ENCODE measurements at places on chromosomes 11 and 22.

DNA sequence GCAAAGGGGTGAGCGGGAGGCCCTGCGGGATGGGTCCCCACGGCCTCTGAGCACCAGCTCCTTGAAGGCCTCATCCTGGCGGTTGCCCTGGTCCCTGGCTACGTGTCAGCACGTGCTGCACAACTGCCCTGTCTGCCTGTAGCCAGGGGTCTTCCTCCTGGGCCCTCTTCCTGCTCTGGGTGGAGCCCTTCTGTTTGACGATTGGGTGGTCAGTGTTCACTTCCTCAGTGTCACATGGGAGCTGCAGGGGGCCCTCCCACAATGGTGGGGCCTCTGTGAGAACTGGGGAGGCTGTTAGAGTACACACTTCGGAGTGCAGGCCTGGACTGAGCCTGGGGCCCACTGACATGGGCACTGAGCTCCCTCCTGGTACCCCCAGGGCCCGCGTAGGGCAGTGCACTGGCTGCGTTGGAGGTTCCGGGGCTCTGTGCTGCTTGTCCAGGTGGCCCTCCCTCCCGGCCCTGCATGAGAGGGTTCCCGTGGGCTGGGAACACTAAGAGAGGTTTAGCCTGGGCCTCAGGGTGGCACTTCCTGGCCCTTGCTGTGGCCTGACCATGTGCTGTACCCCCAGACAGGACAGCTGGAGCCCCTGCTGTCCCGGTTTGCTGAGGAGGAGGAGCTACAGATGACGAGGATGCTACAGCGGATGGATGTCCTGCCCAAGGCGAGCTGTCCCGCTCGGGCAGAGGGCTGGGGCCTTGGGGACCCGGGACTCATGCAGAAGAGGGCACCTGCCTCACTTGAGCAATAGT is 13.8 kb downstream of the DGCR6L start:
- DNase-seq: no peak

GRCh38 chr11:93648158-93648557 is 13.3 kb upstream of the CEP295 start:
- DNase-seq: no peak

DNA sequence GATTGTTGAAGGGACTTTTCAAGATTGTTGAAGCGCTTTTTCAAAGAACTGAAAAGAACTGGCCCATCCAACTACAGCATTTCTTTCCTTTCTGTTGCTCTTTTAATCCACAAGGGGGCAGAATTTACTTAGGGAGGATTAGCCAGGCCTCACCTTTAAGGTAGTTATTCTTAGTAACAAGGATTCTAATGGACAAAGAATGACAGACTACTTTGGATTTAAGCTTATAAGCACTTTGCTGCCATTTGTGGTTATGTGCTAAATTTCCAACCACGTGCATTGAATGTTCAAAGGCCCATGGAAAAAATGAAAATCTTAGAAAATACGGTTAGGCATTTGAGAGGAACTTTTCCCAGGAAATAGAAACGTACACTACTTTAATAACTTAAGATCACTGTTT is 49.5 kb upstream of the HSPA8 start:
- DNase-seq: no peak

DNA sequence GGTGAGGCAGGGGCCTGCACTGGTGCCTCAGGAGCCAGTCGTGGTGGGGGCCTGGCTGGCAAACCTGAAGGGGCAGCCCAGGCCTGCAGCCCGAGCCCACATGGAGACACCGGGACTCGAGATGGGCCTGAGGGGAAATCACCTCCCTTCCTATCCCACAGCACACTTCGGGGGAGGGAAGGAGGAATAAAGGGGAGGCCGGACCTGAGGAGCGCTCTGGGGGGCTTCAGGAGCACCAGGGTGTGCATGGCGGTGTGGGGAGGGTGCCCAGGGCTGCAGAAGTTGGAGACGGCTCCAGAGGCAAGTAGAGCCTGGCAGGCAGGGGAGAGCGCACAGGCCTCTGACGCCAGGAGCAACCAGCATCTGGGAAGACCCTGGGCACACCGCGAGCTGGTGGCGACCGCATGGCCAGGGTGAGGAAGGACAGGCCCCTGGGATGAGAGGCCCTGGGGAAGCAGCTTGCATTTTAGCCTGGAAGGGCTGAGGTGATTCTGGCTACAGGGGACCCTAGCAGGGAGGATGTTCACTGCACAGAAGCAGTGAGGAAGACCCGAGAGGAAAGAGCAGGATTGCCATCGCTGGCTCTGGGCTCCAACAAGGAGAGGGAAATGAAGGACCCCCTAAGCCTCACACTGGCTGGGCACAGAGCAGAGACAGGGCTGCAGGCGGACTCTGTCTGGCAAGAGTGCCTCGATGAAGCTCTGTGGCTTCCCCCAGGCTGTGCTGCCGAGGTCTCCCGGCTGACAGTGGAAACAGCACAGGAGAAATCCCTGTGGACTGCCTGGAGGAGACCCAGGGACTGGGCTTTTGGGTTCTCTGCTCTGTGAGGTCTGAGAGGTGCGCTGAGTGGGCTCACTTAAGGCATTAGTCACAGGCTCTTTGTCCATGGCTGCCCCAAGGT is 457.7 kb downstream of the BRD1 start:
- no peak for DNase-seq

DNA sequence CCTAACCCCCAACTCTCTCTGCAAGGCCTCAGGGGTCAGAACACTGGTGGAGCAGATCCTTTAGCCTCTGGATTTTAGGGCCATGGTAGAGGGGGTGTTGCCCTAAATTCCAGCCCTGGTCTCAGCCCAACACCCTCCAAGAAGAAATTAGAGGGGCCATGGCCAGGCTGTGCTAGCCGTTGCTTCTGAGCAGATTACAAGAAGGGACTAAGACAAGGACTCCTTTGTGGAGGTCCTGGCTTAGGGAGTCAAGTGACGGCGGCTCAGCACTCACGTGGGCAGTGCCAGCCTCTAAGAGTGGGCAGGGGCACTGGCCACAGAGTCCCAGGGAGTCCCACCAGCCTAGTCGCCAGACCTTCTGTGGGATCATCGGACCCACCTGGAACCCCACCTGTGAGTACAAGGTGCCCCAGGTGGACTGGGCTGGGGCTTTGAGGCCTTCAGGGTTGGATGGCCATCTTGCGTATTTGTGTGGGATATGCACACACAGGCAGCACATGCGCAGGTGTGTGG is at the start of gene BEST1:
TSS of gene BEST1 (plus strand) at position 317 of the 513 bp plus-strand sequence. CDS start 1,456 bp downstream, outside the sequence.
- DNase-seq: no peak

DNA sequence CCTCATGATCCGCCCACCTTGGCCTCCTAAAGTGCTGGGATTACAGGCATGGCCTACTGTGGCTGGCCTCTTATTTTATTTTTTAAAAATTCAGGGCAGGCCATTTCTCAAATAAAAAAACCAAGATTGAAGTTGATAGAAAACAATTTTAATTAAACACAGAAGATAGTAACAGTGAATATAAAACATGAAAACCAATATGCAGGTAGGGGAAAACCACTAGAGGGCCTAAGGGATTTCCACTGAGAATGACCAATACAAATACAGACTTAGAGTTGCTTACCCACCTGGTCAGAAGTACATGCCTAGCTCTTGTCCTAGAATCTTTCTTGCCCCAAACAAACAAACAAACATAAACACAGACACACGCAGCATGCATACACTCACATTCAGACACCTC is 1.7 kb upstream of the RTCB start:
- DNase-seq: no peak

GRCh38 chr11:43756575-43756974 is 76.0 kb downstream of the HSD17B12 start:
- no peak for DNase-seq
